T-helper 17 cell (primary cell): ENCODE measurements at places on chromosomes 3 and 15.

GRCh38 chr3:76321614-76322013 lies 536.3 kb upstream of the ZNF717 start:
- DNase-seq: no peak

GRCh38 chr3:28746990-28747389 lies 398.4 kb upstream of the AZI2 start:
- no peak for DNase-seq

DNA sequence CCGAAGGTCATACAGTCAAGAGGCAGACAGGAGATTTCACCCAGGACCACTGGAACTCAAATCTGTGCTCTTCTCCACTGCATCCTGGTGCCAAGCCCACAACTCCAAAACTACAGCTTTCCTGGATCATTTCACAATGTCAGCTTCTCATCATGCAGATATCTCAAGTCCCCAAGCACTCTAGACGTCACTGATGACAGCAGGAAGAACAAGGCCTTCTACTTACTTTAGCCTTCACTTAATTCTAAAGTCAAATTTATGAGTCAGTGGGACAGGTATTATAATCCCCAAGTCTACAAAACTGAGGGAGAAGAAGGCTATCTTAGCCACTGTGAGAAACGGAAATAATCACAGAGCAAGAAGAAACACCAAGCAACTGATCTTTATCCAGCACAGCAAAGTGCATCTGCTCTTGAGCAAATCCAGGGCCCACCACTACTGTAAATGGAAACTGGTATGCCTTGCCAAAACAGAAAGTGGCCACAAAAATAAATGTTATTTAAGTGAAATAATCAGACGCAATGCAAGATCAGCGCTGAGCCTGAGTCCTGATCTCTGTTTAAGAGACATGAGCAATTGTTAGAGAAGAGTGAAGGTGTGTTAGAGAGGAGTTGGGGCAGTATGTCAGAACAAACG lies 928 bp downstream of the RAD18 start:
- DNase-seq: no peak

DNA sequence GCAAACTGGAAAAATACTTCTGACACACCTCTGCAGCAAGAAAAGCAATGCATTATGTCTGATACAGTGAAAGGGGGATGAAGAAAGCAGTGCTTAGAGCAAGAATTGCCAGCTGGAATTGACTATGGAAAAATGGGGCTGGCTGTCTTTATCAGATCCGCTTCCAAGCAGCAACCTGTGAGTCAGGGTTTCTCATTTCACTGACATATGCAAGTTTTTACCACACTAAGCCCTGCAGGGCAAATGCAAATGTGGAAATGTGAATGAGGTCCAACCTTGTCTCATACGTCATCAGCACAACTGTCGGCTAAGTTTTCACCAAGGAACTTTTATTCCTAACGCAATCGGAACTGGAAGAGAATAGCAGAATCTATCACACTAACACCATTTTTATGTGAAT lies 172.5 kb upstream of the GADL1 start:
- no peak for DNase-seq

GRCh38 chr3:127646501-127647046 lies 17.6 kb downstream of the PODXL2 start:
- DNase-seq: no peak

GRCh38 chr3:175105066-175105465 lies 245.9 kb downstream of the NAALADL2 start:
- DNase-seq: no peak

DNA sequence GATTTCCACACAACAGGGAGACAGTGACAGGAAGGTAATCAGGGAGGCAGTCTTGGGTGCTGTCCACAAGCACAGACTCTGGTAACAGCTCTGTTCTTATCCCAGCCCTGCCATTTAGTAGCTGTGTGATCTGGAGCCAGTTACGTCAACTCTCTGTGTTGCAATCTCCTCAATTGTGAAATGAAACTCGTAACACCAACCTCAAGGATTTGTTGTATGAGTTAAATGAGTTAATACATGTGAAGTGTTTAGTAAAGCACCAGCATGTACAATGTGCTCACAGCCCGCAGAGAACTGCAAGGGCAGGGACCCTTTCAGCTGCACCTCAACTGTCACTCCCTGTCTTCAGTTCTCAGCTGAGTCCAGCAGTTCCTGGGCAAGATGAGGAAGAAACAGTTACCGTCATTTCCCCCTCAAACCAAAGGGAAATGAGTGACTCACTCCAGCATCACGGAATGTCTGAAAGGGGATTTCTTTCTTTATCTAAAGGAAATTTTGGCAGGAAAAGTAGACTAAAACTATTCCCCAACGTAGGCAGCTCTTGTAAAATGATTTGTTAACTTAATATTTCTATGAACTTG lies 39.9 kb upstream of the MB21D2 start:
- DNase-seq: no peak

DNA sequence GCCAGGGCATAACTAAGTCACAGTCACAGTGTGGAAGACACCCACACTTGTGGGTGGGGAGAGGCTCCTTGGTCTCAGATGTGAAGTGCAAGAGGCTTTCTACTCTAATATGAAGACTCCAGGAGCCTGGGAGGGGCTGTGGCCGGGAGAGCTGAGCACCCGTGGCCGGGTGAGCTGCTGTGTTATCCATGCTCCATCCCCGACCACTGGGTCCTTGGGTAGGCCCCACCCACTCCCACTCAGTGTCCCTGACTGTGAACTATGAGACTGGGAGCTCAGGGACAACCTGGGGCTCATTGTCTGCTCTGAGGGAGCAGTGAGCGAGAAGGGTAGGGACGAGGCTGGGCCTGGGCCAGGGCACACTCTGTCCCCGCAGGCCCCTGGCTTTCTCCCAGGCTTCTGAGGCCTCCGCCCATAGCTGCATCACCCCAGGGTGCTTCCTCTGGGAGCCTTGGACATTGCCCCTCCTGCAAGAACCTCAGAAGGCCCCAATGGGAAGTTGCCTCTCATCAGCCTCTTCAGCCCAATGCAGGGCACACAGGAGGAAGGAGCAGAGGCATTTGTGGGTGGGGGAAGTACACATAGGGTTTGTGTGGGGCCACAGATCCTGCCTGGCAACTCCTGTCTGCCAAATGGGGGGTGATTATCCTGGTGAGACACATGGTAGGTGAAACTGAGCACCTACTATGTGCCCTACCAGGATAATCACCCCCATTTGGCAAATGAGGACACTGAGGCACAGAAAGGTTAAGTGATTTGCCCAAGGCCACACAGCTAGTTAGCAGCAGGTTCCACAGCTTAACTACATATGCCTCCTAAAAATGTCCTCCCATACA lies 2.4 kb downstream of the ANPEP start:
- no peak for DNase-seq

DNA sequence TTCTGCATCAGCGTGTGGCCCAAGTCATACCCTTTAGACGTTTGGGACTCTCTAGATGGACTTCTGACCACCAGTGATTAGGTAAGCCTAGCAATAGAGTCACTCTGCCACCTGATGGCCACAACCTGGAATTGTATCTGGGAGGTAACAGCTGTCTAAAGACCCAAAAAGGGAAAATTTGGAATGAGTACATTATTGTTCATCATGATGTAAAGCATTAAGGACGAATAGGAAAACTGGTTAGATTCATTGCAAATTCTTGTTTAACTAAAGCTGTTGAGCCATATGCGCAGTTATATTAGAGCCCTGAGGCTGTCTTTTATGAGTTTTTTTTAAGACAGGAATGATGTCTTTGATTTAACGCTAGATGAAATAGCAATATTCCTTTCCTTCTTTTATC lies 63.6 kb downstream of the FAM81A start:
- DNase-seq: no peak

- DNase-seq: no peak
Measured at GRCh38 chr3:141146979-141147470, 84.6 kb upstream of the PXYLP1 start.

DNA sequence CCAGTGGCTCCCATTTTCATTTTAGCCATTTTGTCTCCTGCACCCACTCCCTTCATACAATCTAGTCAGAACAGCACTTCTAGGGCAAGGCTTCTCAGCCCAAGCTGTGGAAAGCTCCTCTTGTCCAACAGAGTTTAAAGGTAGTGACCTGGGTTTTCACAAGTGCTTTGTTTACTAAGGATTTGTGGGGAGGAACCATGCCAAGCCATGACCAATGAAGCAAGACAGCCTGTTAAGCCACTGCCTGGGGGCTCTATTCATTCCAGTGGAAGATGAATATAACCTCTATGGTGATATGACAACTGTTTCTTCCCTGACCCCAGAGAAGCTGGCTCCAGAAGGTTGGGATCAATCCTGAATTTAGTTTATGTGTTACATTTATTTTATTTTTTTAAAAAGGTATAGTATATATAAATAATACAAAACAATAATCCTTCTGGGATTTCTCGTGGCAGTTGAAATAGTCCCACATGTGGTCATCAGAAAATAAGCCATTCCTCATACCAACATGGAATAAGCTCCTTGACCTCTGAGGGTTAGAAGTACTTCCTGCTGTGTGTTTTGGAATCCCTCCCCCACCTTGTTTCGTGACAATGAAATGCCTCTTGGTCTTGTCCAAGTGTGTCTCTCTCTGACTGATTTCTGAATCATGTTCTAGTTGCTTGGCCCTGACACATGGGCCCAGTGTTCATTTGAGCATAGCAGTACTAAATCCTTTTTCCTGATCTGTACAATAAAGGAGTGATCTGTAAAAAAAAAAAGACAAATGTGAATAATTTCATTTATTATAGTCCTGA lies 13.3 kb upstream of the THUMPD3 start:
- DNase-seq: no peak

DNA sequence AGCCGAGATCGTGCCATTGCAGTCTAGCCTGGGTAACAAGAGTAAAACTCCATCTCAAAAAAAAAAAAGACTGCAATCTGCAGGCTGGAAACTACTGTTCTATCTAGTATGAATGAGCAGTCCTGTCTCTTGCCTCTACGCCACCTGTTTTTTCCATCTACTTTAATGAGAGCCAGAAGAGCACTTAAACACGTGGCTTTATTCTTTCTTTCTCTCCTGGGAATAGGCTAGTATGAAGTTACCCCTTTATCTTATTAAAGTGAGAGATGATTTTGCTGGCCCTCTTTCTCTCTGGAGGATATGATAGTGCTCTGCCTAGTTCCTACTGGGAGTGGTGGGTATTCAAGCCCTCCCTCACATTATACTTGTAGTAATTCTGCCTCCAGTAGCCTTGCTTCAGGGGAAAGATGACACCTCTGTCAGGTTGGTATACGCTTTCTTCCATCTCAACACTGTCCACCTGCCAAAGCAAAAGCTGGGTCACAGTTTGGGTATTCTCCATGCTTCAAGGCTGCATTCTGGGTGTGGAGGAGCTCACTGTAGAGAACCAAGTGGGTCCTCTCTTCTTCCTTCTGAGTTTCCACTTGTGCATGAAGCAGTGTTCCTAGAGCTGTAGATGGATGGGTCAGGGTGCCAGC lies 17.8 kb downstream of the MAPKBP1 start:
- no peak for DNase-seq

DNA sequence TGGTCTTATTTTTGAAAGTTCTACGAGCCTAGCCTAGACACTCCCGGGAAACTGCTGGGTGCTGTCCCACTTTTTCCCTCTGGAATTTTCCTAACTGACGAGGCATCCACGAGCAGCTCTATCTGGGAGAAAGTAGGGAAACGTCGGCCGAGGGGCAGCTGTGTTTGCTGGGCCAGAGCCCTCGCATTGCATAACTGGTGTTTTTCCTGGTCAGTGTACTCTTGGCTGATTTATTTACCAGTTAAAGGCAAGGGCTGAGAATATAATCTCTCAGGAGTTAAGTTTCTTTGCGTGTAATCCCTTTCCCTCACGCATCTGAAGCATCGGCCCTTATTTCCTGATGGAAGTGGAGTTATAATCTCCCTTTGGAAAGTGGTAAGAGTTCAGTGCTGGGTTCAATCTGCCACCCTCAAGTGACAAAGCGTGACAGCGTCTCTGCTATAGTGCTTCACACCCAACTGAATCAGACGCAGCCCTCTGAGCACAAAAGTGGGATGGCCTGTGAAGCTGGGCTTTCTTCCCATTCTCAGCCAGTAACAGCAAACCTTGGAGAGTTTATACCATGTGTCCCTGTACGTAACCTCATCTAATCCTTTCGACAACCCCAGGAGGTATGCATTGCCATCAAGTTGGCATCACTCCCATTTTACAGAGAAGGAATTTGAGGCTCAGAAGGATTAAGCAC lies 311.5 kb downstream of the RORA start:
- DNase-seq: no peak

- no peak for DNase-seq
Measured at GRCh38 chr15:56234804-56235203, 8.9 kb downstream of the RFX7 start.

- DNase-seq: no peak
Measured at GRCh38 chr3:160180581-160181216, 44.5 kb upstream of the C3orf80 start.

GRCh38 chr15:73366766-73367623 lies 1.8 kb downstream of the HCN4 start:
- no peak for DNase-seq

DNA sequence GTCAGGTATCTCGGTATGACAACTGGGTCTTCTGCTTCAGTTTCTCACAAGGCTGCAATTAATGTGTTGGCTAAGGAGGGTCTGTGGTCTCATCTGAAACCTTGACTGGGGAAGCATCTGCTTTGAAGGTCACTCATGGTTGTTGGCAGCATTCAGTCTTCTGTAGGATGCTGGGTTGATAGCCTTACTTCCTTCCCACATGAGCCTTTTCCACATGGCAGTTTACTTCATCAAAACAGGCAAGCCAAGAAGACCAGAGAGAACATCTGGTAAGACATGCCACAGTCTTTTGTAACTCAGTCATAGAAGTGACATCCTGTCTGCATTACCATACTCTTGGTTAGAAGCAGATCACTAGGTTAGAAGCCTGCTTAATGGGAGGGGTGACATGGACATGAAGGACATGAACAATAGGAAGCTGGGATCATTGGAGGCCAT lies 49.5 kb downstream of the CMC1 start:
- no peak for DNase-seq

- no peak for DNase-seq
Measured at GRCh38 chr15:57495041-57495440, 96.7 kb upstream of the MYZAP start.

GRCh38 chr3:25349095-25349494 lies 79.0 kb upstream of the RARB start:
- DNase-seq: no peak

GRCh38 chr3:31295150-31295765 lies 237.5 kb upstream of the STT3B start:
- DNase-seq: no peak

DNA sequence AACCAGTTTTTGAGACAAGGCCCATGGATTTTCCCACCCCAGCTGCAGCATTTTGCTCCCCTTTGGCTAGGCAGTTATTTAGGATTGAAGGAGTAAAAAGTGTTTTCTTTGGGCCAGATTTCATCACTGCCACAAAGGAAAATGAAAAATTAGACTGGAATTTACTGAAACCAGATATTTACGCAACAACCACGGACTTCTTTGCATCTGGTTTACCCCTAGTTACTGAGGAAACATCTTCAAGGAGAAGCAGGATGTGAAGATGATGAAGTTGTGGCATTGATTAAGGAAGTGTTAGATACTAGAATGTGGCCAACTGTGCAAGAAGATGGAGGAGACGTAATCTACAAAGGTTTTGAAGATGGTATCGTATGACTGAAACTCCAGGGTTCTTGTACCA lies 165.2 kb upstream of the MYRIP start:
- no peak for DNase-seq
